ENCODE measurements at places on chromosomes 2 and 18.

DNA sequence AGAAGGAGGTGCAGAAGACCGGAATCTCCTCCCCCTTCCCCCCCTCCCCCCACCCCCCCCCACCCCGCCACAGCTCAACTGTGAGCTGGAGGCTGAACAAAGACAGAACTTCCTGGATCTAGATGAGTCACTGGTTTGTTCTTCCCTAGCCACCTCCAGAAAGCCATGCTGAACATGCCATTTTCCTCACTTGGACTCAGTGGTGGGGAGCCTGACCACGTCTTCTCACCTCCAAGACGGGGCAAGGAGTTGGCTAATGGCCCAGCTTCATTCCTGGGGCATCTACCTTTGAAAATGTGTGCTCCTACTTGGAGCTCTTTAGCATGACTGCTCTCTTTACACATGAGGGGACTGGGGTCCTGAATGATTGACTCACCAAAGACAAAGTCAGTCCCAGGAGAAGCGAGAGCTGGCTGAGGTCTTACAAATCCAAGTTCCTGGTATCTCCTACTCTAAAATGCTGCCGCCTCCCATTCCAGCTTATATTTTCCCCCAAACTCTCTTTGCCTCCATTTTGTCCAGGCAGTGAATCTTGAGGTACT, 22.6 kb upstream of the FZD5 start:
- DNase-seq, result no peak

GRCh38 chr18:45316127-45316526, 299.1 kb upstream of the SLC14A2 start:
- no peak for DNase-seq

- DNase-seq, result no peak
Measured at GRCh38 chr18:44724105-44724778, 43.6 kb downstream of the SETBP1 start.

DNA sequence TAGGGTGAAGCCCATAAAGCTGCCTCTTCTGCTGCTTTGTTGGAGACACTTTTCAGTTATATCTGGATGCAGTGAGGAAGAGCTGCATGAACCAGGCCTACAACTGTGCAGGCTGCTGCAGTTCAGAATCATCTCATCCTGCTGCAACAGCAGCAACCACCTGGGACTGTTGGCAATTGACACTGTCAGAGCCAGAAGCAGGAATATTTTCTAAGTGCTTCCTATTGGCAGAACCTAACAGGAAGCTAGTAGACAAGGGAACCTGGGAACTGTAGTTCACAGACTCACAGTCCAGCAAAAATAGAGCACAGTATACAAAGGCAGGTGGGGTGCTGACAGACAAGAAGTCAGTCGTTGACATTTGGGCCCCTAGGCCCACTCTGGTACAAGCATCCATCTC, 452.9 kb upstream of the SPRED2 start:
- no peak for DNase-seq

GRCh38 chr2:229340086-229340760, 69.1 kb upstream of the PID1 start:
- DNase-seq, result no peak

GRCh38 chr2:82735336-82735735, 1723.7 kb downstream of the SUCLG1 start:
- DNase-seq, result no peak

GRCh38 chr2:66574701-66575624, 140.0 kb downstream of the MEIS1 start:
- no peak for DNase-seq

GRCh38 chr2:96533292-96534073, 3.1 kb upstream of the ARID5A start:
- DNase-seq, result no peak

DNA sequence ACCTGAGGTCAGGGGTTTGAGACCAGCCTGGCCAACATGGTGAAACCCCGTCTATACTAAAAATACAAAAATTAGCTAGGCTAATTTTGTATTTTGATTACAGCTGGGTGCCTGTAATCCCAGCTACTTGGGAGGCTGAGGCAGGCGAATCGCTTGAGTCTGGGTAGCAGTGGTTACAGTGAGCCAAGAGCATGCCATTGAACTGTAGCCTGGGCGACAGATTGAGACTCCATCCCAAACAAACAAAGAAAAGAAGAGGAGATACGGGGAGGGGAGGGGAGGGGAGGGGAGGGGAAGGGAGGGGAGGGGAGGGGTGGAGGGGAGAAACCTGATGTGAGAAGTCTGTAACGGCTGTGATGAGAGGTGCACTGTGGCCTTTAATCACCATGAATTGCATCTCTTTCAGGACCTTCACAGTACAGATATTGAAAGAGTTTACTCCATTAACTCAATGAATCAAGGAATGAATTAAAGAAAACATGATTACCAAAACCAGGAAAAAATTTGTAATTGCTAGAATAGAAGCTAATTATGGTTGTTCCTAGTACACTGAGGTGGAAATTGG, 135.3 kb downstream of the CALCRL start:
- no peak for DNase-seq
